Hair follicular keratinocyte (primary cell): ENCODE measurements at places on chromosomes 1 and 21. TPM values are rescaled to one million over a fixed set of nuclear protein-coding genes. Genes with fewer than 3 reads are reported as not detected.

Gene SYT6
- total RNA-seq: not detected in 2 replicates

Gene F11R
- 97.3 and 126 TPM in 2 replicates for total RNA-seq

Gene OR2W3
- 0.86 TPM in 1 of 2 replicates, not detected in the other for total RNA-seq

Gene KAZN
- 6.8 and 11.8 TPM in 2 replicates for total RNA-seq

Gene HUNK
- total RNA-seq: 0.04 TPM in 1 of 2 replicates, not detected in the other

Gene DHRS3
- 14.1 and 25.8 TPM in 2 replicates for total RNA-seq

Gene TGFB2
- total RNA-seq: 5.5 and 7.9 TPM in 2 replicates

Gene SPRR2F
- total RNA-seq: not detected in 2 replicates

Gene SLC45A3
- total RNA-seq: 3.0 and 6.3 TPM in 2 replicates

Gene NFASC
- 1.4 and 1.6 TPM in 2 replicates for total RNA-seq

Gene SYT11
- 0.62 and 0.80 TPM in 2 replicates for total RNA-seq

Gene WASF2
- total RNA-seq: 20.8 and 33.3 TPM in 2 replicates

Gene LMOD1
- 0.08 TPM in 1 of 2 replicates, not detected in the other for total RNA-seq

Gene OR14I1
- not detected in 2 replicates for total RNA-seq

Gene CCDC18
- total RNA-seq: 7.1 and 7.9 TPM in 2 replicates

Gene C1orf87
- total RNA-seq: 0.94 TPM in 1 of 2 replicates, not detected in the other

Gene NUDT4B
- total RNA-seq: 21.9 and 27.3 TPM in 2 replicates

Gene TMCC2
- total RNA-seq: 1.8 and 2.1 TPM in 2 replicates

Gene GFI1
- total RNA-seq: 0.08 TPM in 1 of 2 replicates, not detected in the other

Gene PRELP
- total RNA-seq: under 0.01 TPM in 1 of 2 replicates, not detected in the other

Gene SH3D21
- 1.9 and 3.1 TPM in 2 replicates for total RNA-seq

Gene PADI4
- not detected in 2 replicates for total RNA-seq

Gene GSTM4
- total RNA-seq: 5.7 and 7.3 TPM in 2 replicates

Gene FAM43B
- 0.11 and 0.31 TPM in 2 replicates for total RNA-seq

Gene FNDC10
- total RNA-seq: 3.5 and 4.7 TPM in 2 replicates

Gene FAM167B
- total RNA-seq: not detected in 2 replicates

Gene POU3F1
- 0.86 and 0.87 TPM in 2 replicates for total RNA-seq

Gene SLC66A1
- 16.3 and 16.4 TPM in 2 replicates for total RNA-seq

Gene SZRD1
- 56.5 and 68.5 TPM in 2 replicates for total RNA-seq

Gene ATP1A4
- total RNA-seq: not detected in 2 replicates
